ENCODE measurements at places on chromosomes 1 and 21. TPM values are rescaled to one million over a fixed set of nuclear protein-coding genes. Genes with fewer than 3 reads are reported as not detected.
A peak's percentile ranks its signal among the peaks of the same experiment; 100 is the strongest.

- DNase-seq, result no peak
Measured at GRCh38 chr1:99788896-99789295, 22.5 kb upstream of the FRRS1 start.

DNA sequence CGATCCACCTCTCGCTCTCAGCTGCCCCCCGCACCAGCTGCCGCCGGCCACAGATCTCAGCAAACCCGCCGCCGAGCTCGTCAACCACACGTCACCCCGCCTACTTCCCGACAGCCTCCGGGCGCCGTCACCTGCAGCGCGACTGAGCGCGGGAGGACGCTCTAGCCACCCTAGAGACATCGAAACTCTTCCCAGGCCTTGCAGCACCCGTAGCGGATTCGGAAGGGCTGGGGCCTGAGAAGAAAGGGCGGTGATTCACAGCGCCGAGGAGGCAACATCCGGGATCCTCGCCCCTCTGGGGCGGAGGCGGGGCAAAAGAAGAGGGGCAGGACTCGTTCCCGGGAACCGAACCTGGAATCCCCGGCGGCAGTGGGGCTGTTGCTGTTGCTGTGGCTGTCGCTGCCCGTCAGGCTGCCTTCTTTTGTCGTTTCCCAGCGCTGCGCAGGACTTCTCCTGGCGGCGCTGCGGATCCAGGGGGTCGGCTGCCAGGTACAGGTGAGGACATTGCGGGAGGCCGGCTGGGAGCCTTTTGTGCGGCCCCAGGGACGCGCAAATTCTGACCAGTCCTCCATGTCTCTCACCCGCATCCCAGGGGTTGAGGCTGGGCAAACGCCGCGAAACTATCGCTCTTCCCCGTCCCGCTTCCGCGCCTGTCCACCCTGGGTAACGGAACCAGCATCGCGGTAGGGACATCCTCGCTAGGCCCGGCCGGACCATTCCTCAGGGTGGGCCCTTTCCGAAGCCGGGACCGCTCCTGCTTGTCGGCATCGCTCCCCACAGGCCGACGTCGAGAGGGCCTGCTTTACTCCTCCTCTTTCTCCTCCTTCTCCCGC, at the start of the genes RO60 and UCHL5:
Gene RO60 (plus strand): TSS at position 331 of the 833 bp plus-strand sequence. CDS start 9,443 bp downstream, outside the sequence.
Gene UCHL5 (minus strand): TSS at position 79 of the 833 bp plus-strand sequence. CDS start 100 bp downstream, outside the sequence.
- peak; percentile 97 for DNase-seq

- DNase-seq, result peak; percentile 95
Measured at GRCh38 chr21:15729674-15730483, at the start of gene USP25. TSS of gene USP25 (plus strand) at chr21:15729982. CDS start at chr21:15730394, 412 bp downstream.

DNA sequence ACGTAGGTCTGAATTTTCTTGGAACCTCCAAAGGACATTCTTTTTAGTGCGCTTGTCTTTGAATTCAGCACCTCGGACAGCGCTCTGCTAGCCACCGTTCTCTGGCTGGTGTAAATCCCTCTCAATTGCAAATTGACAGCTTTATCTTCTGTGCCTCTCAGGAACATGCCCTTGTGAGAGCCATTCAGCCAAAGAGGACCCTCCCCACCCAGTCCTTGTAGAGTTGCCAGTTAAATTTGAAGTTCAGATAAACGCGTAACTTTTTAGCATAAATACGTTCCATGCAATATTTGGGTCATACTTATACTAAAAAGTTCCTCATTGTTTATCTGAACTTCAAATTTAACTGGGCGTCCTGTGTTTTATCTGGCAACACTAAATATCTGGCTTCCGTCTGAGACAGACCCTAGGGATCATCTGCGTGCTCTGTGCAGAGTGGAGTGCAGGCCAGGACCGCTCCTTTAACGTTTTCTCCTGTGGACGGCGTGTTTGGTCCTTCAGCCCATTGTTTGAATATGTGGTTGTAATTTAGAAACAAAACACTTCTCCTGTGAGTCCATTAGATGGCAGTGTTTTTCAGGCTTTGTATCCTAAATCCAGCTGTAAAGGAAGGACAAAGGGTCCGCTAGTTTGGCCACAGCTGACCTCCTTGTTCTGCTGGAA, 7.0 kb downstream of the KCNAB2 start:
- DNase-seq, result peak; percentile 68

DNA sequence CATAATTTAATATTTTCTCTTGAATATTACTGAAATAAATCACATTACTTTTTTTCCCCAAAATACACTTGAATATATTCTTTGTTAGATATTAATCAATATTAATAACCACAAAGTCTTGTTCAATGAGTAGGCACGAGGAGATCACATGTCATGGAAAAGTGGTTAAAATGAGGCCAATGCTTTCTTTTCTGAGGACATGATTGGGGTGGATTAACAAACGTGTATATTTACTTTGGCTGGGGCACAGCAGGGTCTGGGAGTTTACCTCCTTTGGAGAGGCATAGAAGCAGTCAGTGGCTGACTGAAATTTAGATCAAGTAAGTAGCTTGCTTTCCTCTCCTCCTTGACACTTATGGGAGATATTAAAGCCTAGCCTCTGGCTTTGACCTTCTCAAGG, 664.3 kb upstream of the B3GALT2 start:
- DNase-seq, result no peak

GRCh38 chr1:208923946-208924720, 659.4 kb upstream of the CAMK1G start:
- DNase-seq, result no peak

GRCh38 chr21:45640888-45641479, 2.5 kb upstream of the PCBP3 start:
- DNase-seq, result no peak

GRCh38 chr21:46562472-46562871, 42.4 kb downstream of the S100B start:
- no peak for DNase-seq

DNA sequence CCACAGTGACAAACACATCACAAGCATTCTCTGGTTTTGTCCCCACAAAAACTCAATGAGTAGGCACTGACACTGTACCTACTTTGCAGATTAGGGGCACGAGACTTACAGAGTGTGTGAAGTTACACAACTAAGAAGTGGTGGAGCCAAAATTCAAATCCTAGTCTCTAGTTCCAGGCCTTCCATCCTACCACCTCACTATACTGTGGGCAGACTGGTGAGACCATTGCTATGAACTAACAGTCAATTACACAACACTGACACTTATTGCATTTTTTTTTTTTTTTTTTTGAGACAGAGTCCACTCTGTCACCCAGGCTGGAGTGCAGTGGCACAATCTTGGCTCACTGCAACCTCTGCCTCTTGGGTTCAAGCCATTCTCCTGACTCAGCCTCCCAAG, 71.4 kb downstream of the KCNN3 start:
- DNase-seq, result no peak

- no peak for DNase-seq
Measured at GRCh38 chr21:14454016-14455009, 71.4 kb upstream of the HSPA13 start.

DNA sequence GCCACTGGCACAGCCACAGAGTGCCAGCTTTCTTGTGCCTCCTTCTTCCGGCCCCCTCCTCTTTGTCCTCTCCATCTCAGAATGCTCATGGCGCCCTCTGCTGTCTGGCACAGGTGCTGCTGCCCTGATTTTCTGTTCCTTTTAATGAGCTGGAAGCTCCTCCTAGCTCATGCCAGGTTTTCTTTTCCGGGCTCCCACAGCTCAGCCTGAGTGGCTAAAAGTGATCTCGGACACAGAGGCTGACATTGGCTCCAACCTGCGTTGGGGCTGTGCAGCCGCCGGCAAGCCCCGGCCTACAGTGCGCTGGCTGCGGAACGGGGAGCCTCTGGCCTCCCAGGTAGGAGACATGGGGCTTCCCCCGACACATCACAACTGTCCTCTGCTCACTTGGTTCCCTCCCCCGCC, 18.7 kb downstream of the CNTN2 start:
- DNase-seq, result peak; percentile 80

DNA sequence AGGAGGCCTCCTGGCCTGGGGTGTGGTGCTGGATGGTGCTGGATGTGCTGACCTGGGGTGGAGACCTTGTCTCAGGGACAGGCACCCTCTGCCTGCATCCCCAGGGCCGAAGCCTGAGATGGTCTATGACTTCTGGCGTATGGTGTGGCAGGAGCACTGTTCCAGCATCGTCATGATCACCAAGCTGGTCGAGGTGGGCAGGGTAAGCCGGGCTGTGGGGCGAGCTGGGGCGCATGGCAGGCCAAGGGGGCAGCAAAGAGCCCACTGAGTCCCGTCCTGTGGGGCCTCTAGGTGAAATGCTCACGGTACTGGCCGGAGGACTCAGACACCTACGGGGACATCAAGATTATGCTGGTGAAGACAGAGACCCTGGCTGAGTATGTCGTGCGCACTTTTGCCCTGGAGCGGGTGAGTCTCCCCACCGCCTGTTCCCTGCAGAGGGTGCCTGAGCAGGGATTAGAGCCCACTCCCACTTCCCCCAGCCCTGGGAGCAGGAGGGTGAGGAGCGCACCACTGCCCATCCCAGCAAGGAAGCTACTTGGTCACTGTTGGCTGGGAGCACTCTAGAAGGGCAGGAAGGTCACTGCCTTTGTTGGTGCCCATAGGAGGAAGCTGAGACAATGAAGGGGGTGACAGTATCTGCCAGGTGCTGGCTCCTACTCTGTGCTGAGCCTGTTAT, 75.2 kb downstream of the PTPRU start:
- DNase-seq, result no peak

DNA sequence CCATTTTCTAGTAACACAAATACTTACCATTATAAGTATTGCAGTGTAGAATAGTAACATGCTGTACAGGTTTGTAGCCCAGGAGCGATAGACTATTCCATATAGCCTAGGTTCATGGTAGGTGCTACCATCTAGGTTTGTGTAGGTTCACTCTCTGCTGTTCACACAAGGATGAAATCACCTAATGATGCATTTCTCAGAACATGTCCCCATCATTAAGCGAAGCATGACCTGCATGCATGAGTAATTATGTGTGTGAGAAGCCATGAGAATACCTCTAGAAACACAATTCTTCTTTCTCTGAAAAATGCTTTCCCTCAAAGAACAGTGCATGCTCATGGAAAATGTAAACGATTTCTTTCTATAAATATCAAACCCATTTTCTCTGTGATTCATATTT, 69.3 kb downstream of the NR5A2 start:
- no peak for DNase-seq

- DNase-seq, result peak; percentile 53
Measured at GRCh38 chr1:116915086-116915661, 5.5 kb downstream of the PTGFRN start.

- no peak for DNase-seq
Measured at GRCh38 chr1:1922956-1923833, 4.1 kb upstream of the TMEM52 start.

- no peak for DNase-seq
Measured at GRCh38 chr1:202858789-202859414, 30.0 kb downstream of the RABIF start.

GRCh38 chr1:175792136-175792535, 48.7 kb upstream of the TNR start:
- DNase-seq, result no peak

DNA sequence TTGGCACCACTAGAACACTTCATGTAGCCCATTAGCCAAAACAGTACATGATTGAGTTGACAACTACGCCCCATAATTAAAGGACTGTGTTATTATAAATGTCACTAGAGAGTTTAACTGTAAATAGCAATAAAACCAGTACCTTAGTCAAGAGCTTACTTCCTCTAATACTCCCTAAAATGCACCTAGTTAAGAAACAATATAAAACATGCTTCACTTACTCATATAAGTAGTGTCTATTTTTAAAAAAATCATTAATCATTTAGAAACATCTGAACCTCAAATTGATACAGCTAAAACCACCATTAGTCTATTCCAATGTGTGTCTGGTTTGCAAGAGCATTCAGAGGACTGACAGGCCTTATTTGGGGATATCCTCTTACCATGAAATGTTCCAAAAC, 25.3 kb downstream of the PTP4A2 start:
- no peak for DNase-seq

- DNase-seq, result no peak
Measured at GRCh38 chr21:43802713-43803313, 13.4 kb downstream of the RRP1 start.

DNA sequence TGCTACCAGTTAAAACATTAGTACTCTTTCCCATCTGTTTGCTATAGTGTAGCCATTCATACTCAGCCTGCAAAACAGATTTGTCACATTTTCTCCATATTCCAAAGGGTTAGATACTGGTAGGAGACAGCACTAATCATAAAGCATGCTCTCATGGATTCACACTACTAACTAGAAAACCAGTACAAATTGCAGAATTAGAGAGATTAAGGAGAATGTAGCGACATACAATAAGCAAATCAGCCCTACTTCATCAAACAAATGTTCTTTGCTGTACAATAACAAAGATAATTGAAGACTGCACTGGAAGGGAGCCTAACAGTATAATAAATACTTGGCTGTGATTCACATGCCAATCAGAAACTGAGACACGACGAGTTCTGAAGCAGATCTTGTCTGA, 368.0 kb upstream of the PRMT6 start:
- DNase-seq, result no peak

GRCh38 chr1:113166473-113166872, 93.5 kb downstream of the LRIG2 start:
- no peak for DNase-seq

GRCh38 chr1:194544012-194544411, 1357.6 kb upstream of the B3GALT2 start:
- DNase-seq, result no peak

Gene PFKFB2
- total RNA-seq, result 27.0 TPM

Gene GBP2
- total RNA-seq, result 70.6 TPM

Gene PADI4
- total RNA-seq, result 0.23 TPM

Gene COL8A2
- 8.0 TPM for total RNA-seq

Gene SLC25A34
- total RNA-seq, result 3.9 TPM

Gene KRTAP20-1
- not detected for total RNA-seq

Gene FAM72B
- total RNA-seq, result 0.68 TPM
